ENCODE measurements at places on chromosomes 2 and 18. TPM values are rescaled to one million over a fixed set of nuclear protein-coding genes. Genes with fewer than 3 reads are reported as not detected.

The ANKRD36C gene
- 171 TPM for total RNA-seq

The REG3A gene
- total RNA-seq = not detected

The GALNT13 gene
- 4.2 TPM for total RNA-seq

The IL1RN gene
- total RNA-seq = not detected

The TDRD15 gene
- under 0.01 TPM for total RNA-seq

The M1AP gene
- total RNA-seq = not detected

The STARD6 gene
- total RNA-seq = not detected

The HEATR5B gene
- total RNA-seq = 43.7 TPM

The MEP1B gene
- not detected for total RNA-seq

The WDSUB1 gene
- total RNA-seq = 6.1 TPM

The GALR1 gene
- total RNA-seq = not detected

The IL36RN gene
- total RNA-seq = not detected

The EIF5B gene
- 50.8 TPM for total RNA-seq

The VWA3B gene
- not detected for total RNA-seq

The DLX2 gene
- not detected for total RNA-seq

The ANKRD29 gene
- 0.27 TPM for total RNA-seq

The MYO5B gene
- total RNA-seq = 0.27 TPM

The ERFE gene
- 1.2 TPM for total RNA-seq

The TRPM8 gene
- total RNA-seq = not detected

The PID1 gene
- not detected for total RNA-seq

The ANKRD53 gene
- total RNA-seq = 0.50 TPM

The FAM124B gene
- total RNA-seq = 125 TPM

The C1GALT1C1L gene
- total RNA-seq = not detected

The SCN1A gene
- not detected for total RNA-seq

Measured in thoracic aorta endothelial cell (primary cell).